ENCODE measurements at places on chromosomes 6 and 20.

- DNase-seq = no peak
These were observed 155.7 kb upstream of the GJE1 start for GRCh38 chr6:141976994-141977393.

DNA sequence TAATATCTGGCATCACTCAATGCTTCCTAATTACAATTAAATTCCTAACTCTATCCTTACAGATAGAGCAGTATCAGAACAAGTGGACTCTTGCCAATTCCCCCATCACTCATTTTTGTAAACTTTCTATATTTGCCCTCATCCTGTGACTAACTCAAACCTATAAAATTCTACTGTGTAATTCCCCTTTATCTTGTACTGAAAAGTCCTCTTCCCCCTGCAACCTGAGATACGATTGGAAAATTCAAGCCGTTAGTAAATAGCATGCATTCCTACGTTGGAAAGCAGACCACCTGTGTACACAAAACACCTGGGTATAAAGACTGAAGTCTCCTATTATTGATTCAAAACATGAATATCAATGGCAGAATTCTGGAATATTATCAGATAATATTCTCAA lies 70.4 kb upstream of the KCNQ5 start:
- DNase-seq = no peak

DNA sequence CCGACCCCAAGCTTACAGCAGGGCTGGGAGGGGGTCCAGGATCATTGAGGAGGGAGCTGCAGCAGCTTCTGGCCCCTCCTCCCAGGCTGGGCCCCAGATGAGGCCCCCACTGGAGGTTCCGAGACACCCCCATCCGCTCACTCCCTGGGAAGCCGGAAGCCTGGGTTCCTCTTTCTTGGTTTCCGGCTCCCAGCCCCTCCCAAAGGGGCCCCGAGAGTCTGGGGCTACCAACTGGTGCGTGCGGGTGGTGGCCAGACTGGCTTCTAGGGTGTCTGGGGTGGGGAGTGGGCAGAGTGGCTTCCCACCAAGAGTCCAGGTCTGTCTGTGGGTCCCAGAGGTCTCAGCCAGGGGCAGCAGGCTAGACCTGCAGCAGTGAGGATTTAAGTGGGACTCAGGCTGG lies 2.2 kb downstream of the RGS19 start:
- no peak for DNase-seq

- DNase-seq = no peak
These were observed 82.1 kb upstream of the COL21A1 start for GRCh38 chr6:56329271-56330050.

- DNase-seq = no peak
These were observed 63.2 kb downstream of the PKIB start for GRCh38 chr6:122673343-122673961.

- DNase-seq = no peak
These were observed 181.9 kb downstream of the GMPR start for GRCh38 chr6:16420337-16420714.

DNA sequence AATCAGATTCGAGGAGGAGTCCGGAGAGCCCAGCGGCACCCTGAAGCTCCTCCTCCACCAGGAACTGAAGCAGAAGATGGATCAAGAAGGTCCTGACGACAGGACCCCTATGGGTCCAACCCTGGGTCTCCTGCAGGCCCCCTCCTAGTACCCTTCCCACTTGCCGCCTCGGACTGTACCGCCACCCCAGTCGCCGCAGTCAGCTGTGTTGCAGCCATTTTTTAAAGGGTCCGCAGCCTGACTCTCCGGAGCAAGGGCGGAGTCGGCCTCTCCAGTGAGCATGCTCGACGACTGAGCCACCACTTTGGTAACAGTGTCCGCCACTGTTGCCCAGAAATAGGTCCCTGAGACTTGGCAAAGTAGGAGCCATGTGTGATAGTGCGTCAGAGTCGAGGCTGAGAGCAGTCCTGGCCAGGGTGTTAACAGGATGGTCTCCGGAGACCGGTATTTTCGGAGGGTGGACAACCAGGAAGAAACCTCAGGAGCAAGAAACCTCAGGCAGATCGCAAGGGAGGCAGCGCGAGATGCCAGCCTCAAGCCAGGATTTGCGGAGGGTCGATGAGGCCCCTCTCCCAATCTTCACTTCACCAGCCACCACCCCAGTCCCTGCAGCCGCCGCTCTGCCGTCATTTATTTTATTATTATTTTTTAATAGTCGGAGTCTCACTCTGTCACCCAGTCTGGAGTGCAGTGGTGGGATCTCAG lies 294.6 kb upstream of the ZNF337 start:
- DNase-seq = no peak

Data from HuH-7.5 (cell line).